Stimulated activated CD8-positive, alpha-beta memory T cell treated with anti-CD3 and anti-CD28 coated beads, Interleukin-15, amount 100 ng/mL, for 4 hours (primary cell): ENCODE measurements at places on chromosomes 5 and 9.

GRCh38 chr5:59356813-59357380 lies 536.6 kb downstream of the PDE4D start:
- no peak for DNase-seq

DNA sequence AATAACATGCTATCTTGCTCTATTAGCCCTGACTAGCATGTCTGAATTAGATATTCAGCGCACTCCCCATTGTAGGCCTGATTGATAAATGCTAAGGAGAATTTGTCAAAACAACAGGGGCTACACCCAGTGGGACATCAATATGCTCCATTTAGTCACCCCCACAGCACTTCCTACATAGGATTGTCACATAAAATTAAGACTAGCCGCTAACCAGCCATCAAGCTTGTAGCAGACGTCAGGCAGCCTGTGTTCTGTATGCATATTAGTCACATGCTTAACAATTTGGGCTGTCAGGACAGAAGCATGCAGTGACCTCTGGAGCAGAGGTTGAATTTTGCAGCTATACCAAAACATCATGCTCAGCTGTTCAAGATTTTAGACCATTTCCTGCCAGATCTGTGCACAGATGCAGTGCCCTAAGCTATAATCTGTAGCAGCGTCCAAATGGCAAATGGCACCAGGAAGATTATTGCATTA lies 197.4 kb upstream of the ISL1 start:
- DNase-seq, result no peak

DNA sequence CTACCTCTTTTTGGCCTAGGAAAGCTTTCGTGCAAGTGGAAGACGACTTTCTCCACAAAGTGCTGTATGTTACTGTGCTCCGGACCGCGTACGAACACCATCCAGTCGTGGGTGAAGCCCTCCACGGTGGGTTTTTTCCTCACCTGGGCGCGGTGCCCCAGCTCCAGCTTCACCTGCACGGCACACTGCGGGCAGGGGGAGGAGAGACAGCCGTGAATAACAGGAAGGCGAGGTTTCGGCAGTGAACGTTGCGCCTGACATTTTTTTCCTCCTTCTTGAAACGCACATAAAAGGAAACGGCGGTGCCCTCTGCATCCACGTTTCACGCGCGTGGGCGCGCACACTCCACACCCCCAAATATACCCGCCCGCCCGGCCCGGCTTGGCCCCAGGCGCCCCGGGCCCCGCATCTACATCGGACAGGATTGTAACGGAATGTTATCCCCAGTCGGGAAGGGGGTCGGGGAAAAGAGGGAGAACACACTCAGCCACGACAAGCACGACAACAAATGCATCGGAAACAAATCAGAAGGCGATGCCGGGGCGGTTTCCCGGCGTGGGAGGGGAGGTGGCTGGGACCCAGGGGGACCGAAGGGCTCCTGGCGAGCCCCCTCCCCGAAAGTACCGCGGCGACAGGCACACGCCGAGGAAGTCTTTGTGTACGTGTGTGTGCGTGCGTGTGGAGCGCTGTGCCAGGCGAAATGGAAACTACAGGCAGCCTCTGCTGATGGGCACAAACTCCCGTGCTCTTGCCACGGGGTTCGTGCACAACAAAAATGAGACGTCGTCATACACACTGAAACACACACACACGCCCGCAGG lies 1.4 kb downstream of the MLLT3 start:
- peak; percentile 40 for DNase-seq

- DNase-seq, result no peak
These were observed 233.0 kb upstream of the ATP10B start for GRCh38 chr5:161085056-161085455.

DNA sequence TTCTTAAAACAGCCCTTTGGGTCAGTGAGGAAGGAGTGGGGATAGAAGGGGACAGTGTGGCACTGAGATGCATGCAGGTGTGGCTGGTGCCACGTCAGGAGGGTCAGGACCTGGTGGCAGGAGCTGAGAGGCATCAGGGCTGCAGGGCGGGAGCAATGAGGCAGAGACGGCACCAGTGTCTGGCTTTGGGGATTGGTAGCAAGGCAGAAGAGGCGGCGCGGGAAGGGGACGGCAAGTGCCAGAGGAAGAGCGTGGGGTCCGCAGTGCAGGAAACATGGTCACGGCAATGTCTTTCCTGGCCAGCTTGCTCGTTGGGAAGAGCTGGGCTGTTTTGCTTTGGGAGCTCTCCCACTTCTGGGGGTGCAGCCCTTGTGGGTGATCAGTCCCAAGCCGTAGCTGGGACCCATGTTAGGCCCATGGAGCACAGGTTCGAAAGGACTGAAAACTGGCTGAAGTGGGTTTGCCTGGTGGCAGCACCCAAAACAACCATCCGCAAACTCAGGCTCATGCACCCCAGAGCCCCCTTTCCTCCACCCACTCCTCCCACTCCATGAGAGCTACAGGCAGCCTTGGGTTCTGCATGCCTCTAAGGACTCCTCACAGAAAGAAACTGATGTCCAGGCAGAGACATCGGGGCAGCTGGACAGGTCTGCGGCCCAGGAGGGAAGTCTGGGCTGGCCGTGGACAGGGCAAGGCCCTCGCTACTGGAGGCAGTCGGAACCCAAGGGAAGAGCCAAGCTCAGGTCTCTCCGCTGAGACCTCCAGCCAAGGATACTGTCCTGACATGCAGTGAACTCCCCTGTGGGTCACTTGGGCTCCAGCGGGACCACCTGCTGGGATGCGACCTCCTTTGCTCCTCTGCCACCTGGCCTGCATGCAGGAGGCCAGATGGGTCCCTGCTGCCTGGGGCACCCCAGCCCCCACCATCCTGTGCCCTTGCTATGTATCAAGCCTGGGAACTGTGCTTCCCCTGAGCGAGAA lies 104.4 kb downstream of the ZNF354C start:
- DNase-seq, result no peak

DNA sequence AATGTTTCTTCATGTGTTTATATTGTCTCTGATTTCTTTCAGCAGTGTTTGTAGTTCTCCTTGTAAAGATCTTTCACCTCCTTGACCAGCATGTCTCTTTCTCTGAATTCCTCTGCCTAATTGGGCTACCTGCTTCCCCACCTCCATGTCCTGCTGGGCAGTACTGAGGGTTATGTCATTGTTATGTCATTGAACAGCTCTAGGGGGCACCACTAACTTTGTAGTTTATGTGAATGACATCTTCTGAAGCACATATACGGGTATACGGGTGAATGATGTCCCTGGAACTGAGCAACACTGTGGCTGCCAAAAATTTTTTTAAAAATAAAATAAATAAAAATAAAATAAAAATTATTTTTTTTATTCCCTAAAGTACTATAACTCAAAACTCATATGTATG lies 16.9 kb upstream of the SNCAIP start:
- DNase-seq, result no peak

- no peak for DNase-seq
These were observed 1.9 kb upstream of the RUSC2 start for GRCh38 chr9:35488021-35488420.
